CD4-positive, alpha-beta T cell treated with Interleukin-4 for 4 hours (primary cell): ENCODE measurements at places on chromosomes 1 and 21.
A peak's percentile ranks its signal among the peaks of the same experiment; 100 is the strongest.

- DNase-seq: no peak
Measured at GRCh38 chr1:201265756-201266155, 17.6 kb upstream of the PKP1 start.

GRCh38 chr1:21262293-21263051, 27.8 kb downstream of the ECE1 start:
- no peak for DNase-seq

GRCh38 chr1:59635097-59635496, 179.7 kb upstream of the HOOK1 start:
- no peak for DNase-seq

- no peak for DNase-seq
Measured at GRCh38 chr1:232045139-232045994, 418.8 kb downstream of the DISC1 start.

GRCh38 chr21:15421441-15421881, 308.3 kb upstream of the USP25 start:
- DNase-seq: no peak

- no peak for DNase-seq
Measured at GRCh38 chr1:21903638-21904453, 33.3 kb downstream of the HSPG2 start.

DNA sequence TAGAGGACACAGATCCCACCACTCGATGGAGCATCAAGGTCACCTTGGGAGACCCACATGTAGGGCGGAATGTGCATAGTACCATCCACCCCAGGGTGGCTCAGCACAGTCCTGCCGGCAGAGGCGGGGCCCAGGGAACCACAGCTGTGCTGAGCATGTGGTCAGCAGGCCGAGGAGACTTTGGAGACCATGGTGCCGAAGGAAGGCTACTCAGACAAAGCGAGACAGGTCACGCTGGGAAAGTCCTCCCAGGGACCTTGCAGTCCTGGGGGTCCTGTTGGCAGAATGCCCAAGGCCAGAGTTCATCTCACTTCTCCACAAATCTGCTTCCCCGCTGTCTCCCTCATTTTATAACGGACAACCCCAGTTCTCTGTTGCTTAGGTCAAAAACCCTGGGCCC, 22.5 kb downstream of the WNT3A start:
- no peak for DNase-seq

DNA sequence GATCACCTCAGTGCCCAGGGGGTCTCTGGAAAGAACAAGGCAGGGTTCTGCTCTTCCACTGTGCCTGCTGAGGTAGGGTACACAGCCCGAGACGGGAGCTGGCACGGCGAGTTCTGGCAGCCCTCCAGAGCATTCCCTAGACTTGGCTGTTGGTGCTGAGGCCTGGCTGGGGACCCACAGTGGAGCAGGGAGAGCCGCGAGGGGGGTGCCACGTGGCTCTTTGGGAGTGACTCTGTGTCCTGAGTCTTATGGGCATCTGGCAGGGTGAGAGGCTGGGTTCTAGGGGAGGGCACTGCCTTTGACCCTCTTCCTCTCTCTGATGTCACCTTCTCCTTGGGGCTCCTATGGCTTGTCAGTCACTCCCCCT, 336.4 kb downstream of the CAMTA1 start:
- DNase-seq: no peak

GRCh38 chr1:65535981-65536380, 115.5 kb downstream of the LEPR start:
- DNase-seq: no peak

- no peak for DNase-seq
Measured at GRCh38 chr1:16130827-16131226, 25.0 kb downstream of the EPHA2 start.

DNA sequence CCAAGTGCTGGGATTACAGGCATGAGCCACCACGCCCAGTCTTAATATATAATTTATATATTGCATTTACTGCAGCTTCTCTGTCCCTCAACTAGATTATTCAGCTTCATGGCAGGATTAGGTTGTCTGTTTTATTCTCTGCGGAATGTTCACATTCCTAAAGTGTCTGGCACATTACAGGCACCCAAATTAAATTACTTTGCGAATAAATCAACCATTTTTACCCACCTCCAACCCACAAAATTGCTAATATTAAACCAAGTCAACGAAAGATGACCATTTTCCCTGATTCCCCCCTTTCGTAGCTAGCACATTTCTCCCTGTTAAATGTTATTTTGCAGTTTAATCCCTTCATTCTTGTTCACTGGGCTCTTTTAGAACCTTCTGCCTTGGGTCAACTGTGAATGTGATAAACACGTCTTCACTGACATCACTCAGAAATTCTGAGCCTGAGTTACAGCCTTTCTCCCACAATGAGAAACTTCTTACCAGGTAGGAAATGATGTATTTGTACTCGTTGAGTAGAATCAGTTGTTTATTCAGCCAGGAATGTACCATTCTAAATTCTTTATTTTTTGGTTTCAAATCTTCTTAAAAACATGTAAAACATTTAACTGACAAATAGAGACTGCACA, 35.9 kb downstream of the THAP3 start:
- no peak for DNase-seq

- DNase-seq: no peak
Measured at GRCh38 chr1:119920104-119920968, 24.0 kb upstream of the ADAM30 start.

GRCh38 chr1:29753771-29754572, 517.6 kb downstream of the PTPRU start:
- no peak for DNase-seq

DNA sequence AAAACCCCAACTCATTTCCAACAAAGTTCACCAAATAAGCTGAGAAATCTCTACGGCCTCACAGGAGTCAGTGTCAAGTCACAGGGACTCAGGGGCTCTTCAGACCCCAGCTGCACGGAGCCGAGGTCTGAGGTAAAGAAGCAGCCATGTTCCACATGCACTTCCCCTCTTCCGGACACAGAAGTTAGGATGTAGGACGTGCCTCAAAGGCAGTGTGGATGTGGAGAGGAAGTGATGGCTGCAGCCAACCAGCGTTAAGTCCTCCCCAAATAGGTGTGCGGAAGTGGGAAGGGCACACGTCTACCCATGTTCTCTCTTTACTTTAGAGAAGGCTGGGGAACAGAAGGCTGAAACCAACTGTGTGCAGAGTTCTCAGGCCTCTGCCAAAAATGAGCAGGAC, 14.6 kb upstream of the NCF2 start:
- no peak for DNase-seq

DNA sequence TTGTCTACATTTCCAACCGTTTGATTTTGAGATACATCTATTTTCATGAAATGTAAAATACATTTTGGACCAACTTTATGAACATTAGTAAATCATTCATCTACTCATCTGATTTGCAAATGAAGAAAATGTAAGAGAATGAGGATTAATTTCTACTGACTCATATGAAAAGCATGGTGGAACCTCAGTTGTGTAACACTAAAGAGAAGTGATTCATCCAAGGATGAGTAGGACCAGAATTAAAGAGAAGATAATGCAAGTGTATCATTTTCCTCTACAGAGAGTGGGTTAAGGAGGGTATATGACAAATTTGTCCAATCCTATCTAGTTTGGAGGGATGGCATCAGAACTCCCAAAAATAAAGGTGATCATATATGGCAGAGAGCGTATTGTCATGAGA, 1967.6 kb downstream of the MRPL39 start:
- no peak for DNase-seq

- DNase-seq: no peak
Measured at GRCh38 chr1:112711670-112712069, 3.5 kb downstream of the PPM1J start.

- no peak for DNase-seq
Measured at GRCh38 chr1:170162459-170163246, 16.9 kb downstream of the NTMT2 start.

- DNase-seq: no peak
Measured at GRCh38 chr1:18469514-18469913, 11.2 kb upstream of the KLHDC7A start.

GRCh38 chr1:1547011-1547410, 6.6 kb upstream of the TMEM240 start:
- no peak for DNase-seq

GRCh38 chr1:44423591-44424537, 18.8 kb downstream of the RNF220 start:
- DNase-seq: no peak

GRCh38 chr1:198253668-198254067, 96.9 kb downstream of the NEK7 start:
- DNase-seq: peak; percentile 32

- DNase-seq: no peak
Measured at GRCh38 chr1:15192916-15193550, 39.5 kb downstream of the TMEM51 start.

GRCh38 chr1:19096036-19096833, 113.8 kb downstream of the UBR4 start:
- no peak for DNase-seq

- no peak for DNase-seq
Measured at GRCh38 chr1:156356262-156356874, 12.6 kb upstream of the RHBG start.

- no peak for DNase-seq
Measured at GRCh38 chr1:43881415-43881814, 52.2 kb upstream of the ARTN start.

DNA sequence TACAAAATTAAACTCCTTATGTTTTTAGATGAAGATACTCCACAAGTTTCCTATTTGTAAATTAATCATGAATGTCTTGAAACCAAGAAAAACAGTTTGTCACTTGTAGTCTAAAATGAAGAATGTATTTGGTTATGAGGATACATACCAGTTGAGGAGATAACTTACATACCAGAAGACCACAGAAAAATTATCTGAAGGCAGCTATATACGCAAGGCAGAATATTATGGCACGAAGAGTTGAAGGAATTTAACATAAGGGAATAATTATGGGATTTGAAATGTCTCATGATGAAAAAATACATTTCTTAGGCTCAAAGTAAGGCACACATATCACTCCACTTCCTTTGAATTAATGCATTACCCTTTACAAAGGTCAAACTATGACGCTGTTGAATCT, 73.3 kb downstream of the IFI44 start:
- DNase-seq: no peak

- no peak for DNase-seq
Measured at GRCh38 chr1:165612062-165612461, 19.0 kb upstream of the MGST3 start.

DNA sequence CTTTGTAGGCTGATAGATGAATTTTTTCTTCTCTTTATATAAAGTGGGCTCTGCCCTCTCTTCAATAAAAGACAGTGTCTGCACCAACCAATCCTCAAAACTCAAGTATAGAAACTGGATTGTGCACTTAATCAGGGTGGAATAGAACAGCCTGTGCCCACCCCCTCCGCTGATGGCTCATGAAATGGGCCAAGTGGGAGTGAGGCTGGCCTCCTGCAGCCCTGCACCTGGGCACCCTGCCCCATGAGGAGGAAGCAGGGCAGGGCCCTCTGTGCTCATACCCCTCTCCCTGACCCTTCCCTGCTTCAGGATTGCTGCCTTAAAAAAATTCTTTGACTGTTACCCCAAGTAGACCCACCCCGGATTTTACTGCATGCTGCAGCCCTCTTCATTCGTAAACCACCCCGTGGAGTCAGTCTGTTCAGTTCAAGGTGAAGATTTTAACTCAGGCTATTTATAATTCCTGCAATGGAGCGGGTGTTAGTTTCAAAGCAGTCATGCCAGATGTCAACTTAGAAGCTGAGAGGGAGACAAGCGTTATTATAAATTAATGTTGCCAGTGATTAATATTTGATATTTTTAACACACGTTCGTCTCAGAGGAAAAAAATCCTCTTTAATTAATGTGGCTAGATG, 15.8 kb downstream of the PROK1 start:
- DNase-seq: no peak

GRCh38 chr1:92410706-92411105, 76.0 kb downstream of the GFI1 start:
- peak; percentile 40 for DNase-seq

- DNase-seq: no peak
Measured at GRCh38 chr1:205438213-205439158, 16.6 kb upstream of the LEMD1 start.

DNA sequence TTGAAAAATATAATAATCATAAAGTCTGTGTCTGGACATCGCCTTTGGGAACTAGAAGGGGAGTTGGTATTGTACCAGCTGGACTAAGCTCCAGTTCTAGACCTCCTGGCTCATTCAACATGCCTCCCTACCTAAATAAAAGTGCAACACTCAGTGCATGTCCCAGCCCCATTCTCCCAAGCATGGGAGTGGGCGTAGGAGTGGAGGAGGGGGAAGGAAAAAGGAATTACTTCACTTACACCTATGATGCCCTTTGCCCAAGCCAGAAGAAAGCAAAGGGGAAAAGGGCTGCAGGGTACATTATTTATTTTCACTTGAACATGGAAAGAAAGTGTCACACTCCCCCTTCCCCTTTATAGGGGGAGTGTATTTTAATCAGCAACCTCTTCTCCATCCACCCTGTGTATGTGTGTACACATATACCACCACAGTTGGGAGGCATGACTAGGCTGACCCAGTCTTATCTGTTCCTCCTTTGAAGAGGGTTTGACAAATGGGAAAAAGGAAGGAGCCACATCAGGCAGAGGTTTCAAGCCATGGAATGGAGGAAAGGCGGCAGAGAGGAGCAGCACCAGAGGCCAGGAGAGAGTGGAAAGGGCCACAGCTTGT, 3.2 kb downstream of the NIT1 start:
- no peak for DNase-seq

GRCh38 chr1:12294076-12294475, 64.2 kb downstream of the VPS13D start:
- DNase-seq: no peak

GRCh38 chr1:155134322-155134721, 1.3 kb upstream of the SLC50A1 start:
- no peak for DNase-seq

DNA sequence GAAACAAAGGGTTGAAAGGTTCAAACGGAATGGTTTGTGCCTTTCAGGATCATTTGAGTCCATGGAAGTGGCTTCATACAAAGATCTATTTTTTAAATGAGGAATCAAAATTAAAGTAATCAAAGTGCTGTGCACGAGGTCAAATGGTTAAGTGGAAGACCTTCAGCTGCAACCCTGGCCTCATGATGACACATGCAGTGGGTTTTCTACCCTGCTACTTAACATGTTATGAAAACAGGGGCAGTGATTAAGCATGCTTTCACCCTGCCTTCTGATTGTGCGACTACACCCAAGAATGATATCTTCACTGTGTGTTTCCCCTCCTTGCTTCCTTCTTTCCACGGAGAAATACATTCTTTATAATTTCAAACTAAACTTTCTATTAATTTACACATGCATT, 604.2 kb downstream of the LRRIQ3 start:
- no peak for DNase-seq

- DNase-seq: no peak
Measured at GRCh38 chr1:100860397-100860991, 34.1 kb downstream of the EXTL2 start.
